HL-60 (cell line): ENCODE measurements at places on chromosomes 1 and 21.
A peak's percentile ranks its signal among the peaks of the same experiment; 100 is the strongest.

GRCh38 chr1:37243368-37244082 lies 209.2 kb upstream of the GRIK3 start:
- DNase-seq: no peak

DNA sequence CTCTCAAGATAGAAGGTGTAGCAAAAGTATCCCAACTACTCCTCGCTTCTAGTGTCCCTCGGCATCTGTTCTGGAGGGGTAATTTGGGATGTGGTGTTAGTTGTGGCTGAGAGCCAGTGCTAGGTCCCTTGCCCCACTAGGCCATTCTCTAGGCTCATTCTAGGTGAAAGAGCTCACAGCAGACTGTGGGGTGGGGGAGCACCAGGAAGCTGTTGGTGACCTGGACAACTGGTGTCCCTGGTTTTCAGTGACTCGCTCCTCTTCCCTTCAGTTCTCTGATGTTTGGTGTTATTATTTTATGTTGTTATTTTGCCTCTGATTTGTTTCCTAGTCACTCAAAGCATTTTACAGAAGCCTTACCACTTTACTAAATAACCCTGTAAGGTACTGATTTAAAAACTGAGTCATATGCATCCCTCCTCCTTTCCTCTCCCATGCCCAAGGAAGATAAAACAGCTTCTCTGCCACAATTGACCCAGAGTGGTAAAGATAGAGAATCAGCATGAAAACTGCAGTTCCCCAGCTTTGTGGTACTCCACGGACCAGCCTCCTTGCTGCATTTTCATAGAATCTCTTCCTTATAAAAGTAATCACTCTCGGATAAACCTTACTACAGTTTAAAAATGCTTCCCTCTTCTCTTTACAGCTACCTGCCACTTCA lies 14.1 kb downstream of the DYRK3 start:
- no peak for DNase-seq

DNA sequence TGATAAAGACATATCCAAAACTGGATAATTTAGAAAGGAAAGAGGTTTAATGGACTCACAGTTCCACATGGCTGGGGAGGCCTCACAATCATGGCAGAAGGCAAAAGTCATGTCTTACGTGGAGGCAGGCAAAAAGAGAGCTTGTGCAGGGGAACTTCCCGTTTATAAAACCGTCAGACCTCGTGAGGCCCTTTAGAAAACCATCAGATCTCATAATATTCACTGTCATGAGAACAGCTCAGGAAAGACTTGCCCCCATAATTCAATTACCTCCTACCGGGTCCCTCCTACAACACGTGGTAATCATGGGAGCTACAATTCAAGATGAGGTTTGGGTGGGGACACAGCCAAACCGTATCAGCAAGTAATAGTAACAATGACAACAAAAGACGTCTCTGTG lies 88.2 kb upstream of the SLC25A33 start:
- no peak for DNase-seq

- DNase-seq: no peak
These were observed 117.5 kb upstream of the GRIK3 start for GRCh38 chr1:37151789-37152188.

DNA sequence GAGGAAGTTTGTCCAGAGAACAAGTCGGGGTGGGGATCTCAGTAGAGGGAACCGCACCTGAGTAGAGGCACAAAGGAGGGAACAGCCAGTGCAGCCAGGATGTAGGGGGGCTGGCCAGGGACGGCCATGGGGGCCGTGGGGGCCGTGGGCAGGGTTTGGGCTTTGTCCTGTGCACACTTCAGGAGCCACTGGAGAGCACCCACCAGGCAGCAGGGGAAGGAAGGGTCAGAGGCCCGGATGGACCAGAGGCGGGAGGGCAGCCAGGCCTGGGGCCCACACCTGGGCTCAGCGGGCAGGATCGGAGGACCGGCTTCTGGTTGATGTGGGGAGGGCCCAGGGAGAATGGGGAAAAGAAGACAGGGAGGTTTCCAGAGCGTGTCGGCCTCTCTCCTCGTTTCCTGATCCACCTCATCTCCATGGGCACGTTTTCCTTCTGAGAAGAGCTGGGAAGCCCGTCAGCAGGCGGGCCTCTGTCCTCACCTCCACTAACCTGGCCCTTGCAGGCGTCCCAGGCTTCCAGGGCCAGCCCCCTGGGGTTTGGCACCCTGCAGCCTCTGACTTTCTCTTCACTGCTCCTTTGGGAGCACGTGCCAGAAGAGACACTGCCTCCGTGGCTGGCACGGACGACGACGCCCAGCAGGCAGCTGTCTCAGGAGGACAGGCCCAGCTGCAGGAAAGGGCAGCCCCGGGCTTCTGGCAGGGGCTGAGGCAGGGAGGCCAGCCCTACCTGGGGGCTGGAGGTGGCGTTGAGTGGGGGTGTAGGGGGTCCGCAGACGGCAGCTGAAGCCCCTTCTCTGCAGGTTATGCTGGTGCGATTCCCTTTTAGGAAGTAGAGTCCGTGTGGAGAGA lies 16.8 kb upstream of the PDXK start:
- no peak for DNase-seq

- DNase-seq: no peak
These were observed 288.0 kb upstream of the PRMT6 start for GRCh38 chr1:106768501-106768900.

DNA sequence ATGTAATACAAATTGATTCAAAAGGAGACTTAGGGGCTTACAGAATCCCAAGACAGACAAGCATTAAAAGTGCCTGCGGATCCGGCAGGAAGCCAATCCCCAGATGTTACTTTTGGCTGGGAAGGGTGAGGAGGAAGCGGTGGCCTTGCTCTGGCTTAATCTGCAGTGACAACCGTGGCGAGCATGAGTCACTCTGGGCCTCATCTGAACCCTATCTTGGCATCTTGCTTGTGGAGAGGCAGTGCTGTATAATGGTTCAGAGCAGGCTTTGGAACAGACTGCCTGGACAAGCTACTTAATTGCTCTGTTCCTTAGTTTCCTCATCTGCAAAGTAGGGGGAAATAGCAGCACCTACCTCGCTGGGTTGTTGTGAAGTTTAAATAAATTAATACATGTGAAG lies 74.1 kb downstream of the XCL2 start:
- peak; percentile 43 for DNase-seq
